ENCODE measurements at places on chromosomes 7 and 10. TPM values are rescaled to one million over a fixed set of nuclear protein-coding genes. Genes with fewer than 3 reads are reported as not detected.

RNF32 gene
- 3.8 TPM for total RNA-seq

HECTD2 gene
- 6.0 TPM for total RNA-seq

SFMBT2 gene
- 26.4 TPM for total RNA-seq

RAMP3 gene
- 89.1 TPM for total RNA-seq

C10orf105 gene
- total RNA-seq = 0.27 TPM

CALML3 gene
- not detected for total RNA-seq

MMP21 gene
- total RNA-seq = 1.2 TPM

PRF1 gene
- total RNA-seq = 6.6 TPM

PCLO gene
- 6.6 TPM for total RNA-seq

CPA4 gene
- not detected for total RNA-seq

GRCh38 chr7:18503126-18503866 lies 7.7 kb downstream of the HDAC9 start:
- no peaks in the 10 kb centered on the region for H3K36me3 ChIP-seq
- no peak overlapping the region for H3K27ac ChIP-seq
- no peaks in the 10 kb centered on the region for H3K4me1 ChIP-seq
- H3K27me3 ChIP-seq = no peaks in the 10 kb centered on the region
- H3K4me3 ChIP-seq = no peak overlapping the region
- DNase-seq = no peak

DNA sequence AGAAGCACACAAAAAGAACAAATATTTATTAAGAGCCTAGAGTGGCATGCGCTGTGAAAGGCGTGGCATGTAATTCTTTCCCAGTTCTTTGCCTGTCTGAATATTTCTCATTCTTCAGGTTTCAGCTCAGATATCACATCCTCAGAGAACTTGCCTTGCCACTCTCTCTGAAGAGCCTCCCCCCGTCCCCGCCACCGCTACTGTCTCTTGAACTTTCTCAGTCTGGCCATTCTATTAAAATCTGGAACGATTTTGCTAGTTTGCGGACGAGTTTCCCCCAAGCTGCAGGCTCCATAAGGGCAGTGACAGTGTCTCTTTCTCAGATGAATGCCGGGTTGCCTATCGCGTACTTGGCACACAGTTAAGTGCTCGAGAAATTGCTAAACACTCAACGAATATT lies 787 bp upstream of the PLEKHA1 start:
- DNase-seq = no peak
- no peaks in the 10 kb centered on the region for H3K36me3 ChIP-seq
- H3K4me3 ChIP-seq = peak overlapping the region; percentile 93
- peak overlapping the region; percentile 73 for H3K27ac ChIP-seq

- no peak overlapping the region for H3K4me3 ChIP-seq
- no peak for DNase-seq
- no peak overlapping the region for H3K27ac ChIP-seq
- H3K27me3 ChIP-seq = no peaks in the 10 kb centered on the region
- no peaks in the 10 kb centered on the region for H3K36me3 ChIP-seq
These were observed 102.1 kb upstream of the FAM13C start for GRCh38 chr10:59464483-59464882.

GRCh38 chr7:99086944-99087343 lies 57.0 kb downstream of the SMURF1 start:
- no peaks in the 10 kb centered on the region for H3K36me3 ChIP-seq
- H3K27me3 ChIP-seq = no peaks in the 10 kb centered on the region
- H3K27ac ChIP-seq = no peak overlapping the region
- no peaks in the 10 kb centered on the region for H3K4me1 ChIP-seq
- DNase-seq = no peak
- H3K4me3 ChIP-seq = no peak overlapping the region

DNA sequence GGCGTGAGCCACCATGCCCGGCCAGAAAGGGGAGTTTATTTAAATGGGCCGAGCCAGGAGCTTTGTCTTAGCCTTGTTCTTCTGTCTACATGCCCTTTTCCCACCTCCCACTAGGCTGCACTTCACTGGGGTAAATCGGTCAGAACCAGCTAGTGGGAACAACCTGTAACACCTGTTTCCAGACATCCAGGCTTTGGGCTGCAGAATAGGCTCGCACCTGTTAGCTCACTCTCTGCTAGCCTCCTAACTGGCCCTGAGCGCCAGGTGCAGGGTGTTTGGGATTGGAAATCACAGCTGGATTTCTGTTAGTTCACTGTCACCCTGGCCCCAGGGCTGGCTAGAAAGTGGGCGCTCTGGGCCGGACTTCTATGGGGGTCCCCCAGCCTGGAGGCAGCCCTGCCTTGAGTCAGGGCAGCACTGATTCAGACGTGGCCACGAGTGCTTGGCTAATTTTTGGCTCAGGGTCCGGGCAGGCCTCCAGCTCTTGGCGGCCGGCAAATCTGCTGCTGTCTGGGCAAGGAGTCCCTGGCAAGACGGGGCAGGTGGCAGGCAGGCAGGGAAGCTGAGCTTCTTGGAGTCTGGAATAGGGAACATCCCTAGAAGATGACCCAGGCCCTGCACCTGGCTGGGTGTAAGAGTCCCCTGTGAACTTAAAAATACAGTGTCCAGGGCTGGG lies 48.6 kb downstream of the GTF2IRD1 start:
- H3K4me3 ChIP-seq = no peak overlapping the region
- no peaks in the 10 kb centered on the region for H3K4me1 ChIP-seq
- no peaks in the 10 kb centered on the region for H3K27me3 ChIP-seq
- no peaks in the 10 kb centered on the region for H3K36me3 ChIP-seq
- DNase-seq = no peak

GRCh38 chr7:81226234-81226633 lies 307.4 kb upstream of the SEMA3C start:
- no peak overlapping the region for H3K27ac ChIP-seq
- H3K27me3 ChIP-seq = no peaks in the 10 kb centered on the region
- no peak overlapping the region for H3K4me3 ChIP-seq
- DNase-seq = no peak
- no peaks in the 10 kb centered on the region for H3K4me1 ChIP-seq
- no peaks in the 10 kb centered on the region for H3K36me3 ChIP-seq

- H3K4me3 ChIP-seq = no peak overlapping the region
- DNase-seq = no peak
- no peak overlapping the region for H3K27ac ChIP-seq
- H3K36me3 ChIP-seq = peaks cover 6% of the 10 kb centered on the region
- H3K27me3 ChIP-seq = no peaks in the 10 kb centered on the region
These were observed 59.5 kb downstream of the CHST15 start for GRCh38 chr10:124033887-124034218.

- H3K27me3 ChIP-seq = peaks cover 5% of the 10 kb centered on the region
- DNase-seq = no peak
- no peak overlapping the region for H3K27ac ChIP-seq
- peak overlapping the region; percentile 49 for H3K4me3 ChIP-seq
- no peaks in the 10 kb centered on the region for H3K4me1 ChIP-seq
These were observed 1.3 kb downstream of the GPR37 start for GRCh38 chr7:124764051-124764846.

DNA sequence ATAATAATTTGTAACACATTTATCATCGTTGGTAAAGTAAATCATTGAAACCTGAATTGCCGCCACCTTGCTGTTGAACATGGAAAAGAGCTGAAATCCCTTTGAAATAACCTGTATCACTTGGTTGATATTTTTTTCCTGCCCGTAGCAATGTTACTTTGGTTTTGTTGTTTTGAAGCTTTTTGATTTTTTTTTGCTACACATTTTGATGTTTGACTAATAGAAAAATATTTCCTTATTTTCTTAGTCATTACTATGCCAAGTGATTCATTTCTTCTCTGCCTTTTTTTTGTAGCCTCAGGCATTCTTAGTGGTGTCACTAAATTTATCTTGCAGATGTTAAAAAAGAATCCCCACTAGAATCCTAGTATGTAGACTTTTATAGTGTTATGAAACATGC lies 235.1 kb upstream of the MEOX2 start:
- H3K27ac ChIP-seq = no peak overlapping the region
- no peak for DNase-seq

GRCh38 chr10:29471544-29471859 lies 163.3 kb downstream of the SVIL start:
- H3K36me3 ChIP-seq = peaks cover 94% of the 10 kb centered on the region
- no peak overlapping the region for H3K4me3 ChIP-seq
- no peak for DNase-seq
- no peaks in the 10 kb centered on the region for H3K27me3 ChIP-seq

- DNase-seq = no peak
- H3K4me1 ChIP-seq = no peaks in the 10 kb centered on the region
- no peaks in the 10 kb centered on the region for H3K27me3 ChIP-seq
These were observed 1.1 kb upstream of the RGR start for GRCh38 chr10:84243759-84244158.

GRCh38 chr10:93945819-93946218 lies 47.9 kb upstream of the PLCE1 start:
- DNase-seq = no peak
- H3K27ac ChIP-seq = no peak overlapping the region
- no peaks in the 10 kb centered on the region for H3K27me3 ChIP-seq

Measured in Peyer's patch (tissue), 4 donors.